ENCODE measurements at places on chromosomes 16 and 17.

GRCh38 chr16:10637337-10638037, 57.1 kb upstream of the EMP2 start:
- DNase-seq: no peak

- DNase-seq: no peak
Measured at GRCh38 chr16:86965840-86966550, 351.2 kb downstream of the C16orf95 start.

DNA sequence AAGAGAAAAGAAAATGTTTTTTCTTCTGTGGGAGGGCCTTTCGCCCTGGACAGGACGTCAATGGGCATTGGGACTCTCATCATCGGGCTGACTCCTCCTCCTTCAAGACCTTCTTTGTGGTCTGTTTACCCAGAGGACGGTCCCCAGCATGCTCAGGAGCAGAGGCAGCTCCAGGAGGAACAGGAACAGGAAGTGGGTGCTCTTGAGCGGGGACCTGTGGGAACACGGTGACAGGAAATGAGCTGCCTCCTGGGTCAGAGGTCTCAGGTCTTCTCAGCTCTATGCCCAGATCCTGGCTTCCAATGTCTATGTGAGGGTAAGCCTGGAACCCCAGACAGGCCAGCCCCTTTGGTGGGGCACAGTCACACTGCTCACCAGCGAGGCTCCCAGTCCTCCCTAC, 12.2 kb downstream of the CD300LD start:
- no peak for DNase-seq

- DNase-seq: no peak
Measured at GRCh38 chr17:49549311-49549605, 26.4 kb upstream of the NXPH3 start.

DNA sequence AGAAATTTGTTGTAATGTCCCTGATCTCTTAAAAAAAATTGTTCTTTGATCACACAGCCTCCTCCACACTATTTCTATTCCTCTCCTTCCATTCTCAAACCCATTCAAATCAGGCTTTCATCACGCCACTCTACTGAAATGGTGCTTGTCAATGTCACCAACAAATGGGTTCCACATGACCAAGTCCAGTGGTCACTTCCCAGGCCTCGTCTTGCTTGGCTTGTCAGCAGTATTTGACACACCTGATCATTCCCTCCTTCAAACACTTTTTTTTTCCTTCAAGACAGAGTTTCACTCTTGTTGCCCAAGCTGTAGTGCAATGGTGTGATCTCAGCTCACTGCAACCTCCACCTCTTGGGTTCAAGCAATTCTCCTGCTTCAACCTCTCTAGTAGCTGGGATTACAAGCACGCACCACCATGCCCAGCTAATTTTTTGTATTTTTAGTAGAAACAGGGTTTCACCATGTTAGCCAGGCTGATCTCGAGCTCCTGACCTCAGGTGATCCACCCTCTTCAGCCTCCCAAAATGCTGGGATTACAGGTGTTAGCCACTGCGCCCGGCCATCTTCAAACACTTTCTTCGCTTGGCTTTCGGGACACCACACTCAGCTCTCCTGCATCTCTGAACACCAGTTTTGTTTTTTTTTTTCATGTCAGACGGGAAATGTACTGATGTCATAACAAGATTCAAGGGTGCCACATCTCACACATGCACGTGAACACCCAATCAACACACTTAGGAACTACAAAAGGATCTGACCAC, 18.3 kb downstream of the NQO1 start:
- DNase-seq: no peak

DNA sequence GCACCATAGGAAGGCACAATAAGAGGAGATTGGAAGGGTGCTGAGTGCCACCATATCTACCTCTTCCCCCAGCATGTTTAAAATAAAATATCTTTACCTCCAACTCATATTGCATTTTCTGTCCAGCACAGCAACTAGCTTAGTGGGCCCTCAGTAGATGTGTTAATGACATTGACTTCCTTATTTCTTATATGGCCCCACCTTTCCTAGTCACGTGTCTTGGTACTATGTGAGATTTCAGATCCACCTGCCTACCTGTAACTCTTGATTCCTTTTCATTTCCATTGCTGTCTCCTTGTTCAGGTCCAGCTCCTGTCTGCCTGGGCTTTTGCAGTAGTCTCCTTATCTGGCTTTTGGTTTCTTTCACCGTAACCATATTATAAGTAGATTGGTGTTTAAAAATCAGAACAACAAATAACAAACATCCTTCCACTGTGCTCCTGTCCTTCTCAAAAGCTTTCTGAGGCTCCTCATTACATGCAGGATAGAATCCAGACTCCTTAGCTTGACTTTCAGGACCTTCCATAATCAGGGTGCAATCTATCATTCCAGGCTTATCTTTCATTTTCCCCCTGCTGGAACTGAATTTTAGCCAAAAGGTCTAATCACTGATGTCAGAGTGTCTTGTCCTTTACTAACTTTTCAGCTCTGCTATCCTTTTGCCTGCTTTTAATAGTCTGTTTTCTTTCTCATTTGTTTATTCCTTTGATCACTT, 71.3 kb downstream of the FTO start:
- no peak for DNase-seq

GRCh38 chr16:71295950-71296349, 6.7 kb upstream of the CMTR2 start:
- no peak for DNase-seq

DNA sequence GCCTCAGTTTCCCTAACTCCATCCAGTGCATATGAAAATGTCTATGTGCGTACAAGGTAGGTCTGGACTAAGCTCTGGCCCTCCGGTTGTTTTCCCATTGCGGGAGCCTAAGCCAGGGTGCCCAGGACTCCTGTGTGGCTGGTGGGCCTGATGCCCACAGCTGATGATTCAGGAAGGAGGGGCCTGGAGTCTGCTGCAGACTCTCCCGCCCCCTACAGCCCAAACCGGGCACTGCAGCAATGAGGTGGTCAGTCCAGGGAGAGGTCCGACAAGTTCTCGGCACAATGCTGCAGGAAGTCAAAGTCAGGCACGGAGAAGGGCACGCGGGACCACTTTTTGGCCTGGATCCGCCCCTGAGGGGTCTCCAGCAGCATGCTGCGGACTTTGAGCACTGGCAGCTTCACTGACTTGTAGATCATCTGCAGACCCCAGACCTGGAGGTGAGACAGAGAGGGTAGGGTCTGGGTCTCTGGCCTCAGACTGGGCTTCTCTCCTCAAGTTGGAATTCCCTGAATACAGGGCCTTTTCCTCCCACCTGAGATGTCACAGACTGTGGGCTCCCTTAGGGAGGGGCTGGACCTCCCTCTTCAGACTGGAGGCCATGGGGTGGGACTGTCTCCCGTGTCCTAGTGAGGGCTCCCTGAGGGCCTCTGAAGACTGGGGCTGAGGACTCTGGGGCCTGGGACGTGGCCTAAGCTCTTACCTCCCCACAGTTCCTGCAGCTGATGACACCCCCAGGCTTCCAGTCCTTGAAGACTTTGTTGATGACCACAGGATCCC, 3.4 kb upstream of the ZNF385C start:
- peak; percentile 13 for DNase-seq

- no peak for DNase-seq
Measured at GRCh38 chr17:78506454-78507309, 70.5 kb downstream of the DNAH17 start.

DNA sequence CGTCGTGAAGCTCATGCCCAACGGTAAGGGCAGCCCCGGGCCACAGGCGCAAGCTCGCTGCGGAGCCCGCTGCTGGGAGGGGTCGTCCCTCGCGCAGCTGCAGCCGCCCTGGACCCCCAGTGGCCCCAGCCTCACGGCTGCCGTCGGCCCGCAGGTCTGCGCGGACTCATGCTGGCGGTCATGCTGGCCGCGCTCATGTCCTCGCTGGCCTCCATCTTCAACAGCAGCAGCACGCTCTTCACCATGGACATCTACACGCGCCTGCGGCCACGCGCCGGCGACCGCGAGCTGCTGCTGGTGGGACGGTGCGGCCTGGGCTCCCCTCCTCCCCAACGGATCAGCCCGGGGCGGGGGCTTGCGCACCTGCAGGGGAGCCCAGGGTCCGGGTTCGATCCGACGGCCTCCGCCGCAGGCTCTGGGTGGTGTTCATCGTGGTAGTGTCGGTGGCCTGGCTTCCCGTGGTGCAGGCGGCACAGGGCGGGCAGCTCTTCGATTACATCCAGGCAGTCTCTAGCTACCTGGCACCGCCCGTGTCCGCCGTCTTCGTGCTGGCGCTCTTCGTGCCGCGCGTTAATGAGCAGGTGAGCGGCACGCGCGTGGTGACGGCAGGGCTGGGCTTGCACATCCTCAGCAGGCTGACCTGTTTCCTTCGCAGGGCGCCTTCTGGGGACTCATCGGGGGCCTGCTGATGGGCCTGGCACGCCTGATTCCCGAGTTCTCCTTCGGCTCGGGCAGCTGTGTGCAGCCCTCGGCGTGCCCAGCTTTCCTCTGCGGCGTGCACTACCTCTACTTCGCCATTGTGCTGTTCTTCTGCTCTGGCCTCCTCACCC, 5.8 kb downstream of the SLC5A2 start:
- no peak for DNase-seq

GRCh38 chr16:52578007-52578828, 31.3 kb upstream of the TOX3 start:
- DNase-seq: peak; percentile 45

GRCh38 chr17:5770441-5771270, 186.3 kb upstream of the NLRP1 start:
- DNase-seq: peak; percentile 84

DNA sequence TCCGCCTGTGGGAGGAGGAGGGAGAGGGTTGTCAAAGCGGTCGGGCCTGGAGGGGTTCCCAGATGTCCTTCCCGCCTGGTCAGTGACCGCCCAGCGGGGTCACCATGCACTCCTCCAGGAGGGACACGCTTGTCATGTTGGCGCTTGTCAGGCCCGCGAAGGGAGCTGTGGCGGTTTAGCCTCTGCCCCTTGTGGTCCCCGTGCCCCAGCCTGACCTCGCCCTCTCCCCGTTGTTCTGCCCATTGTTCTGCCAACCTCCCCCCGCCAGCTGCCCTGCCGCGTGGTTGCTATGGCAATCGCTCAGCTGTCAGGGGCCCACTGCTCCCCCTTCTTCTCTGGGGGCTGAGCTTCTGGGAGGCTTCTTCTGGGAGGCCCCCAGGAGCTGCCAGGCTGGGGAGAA, 146.4 kb upstream of the CIBAR2 start:
- DNase-seq: no peak

GRCh38 chr16:85029981-85030401, 2.4 kb downstream of the KIAA0513 start:
- DNase-seq: no peak

GRCh38 chr16:86383488-86384262, 126.7 kb upstream of the FOXF1 start:
- no peak for DNase-seq

GRCh38 chr16:50747207-50747956, 5.5 kb downstream of the CYLD start:
- no peak for DNase-seq

DNA sequence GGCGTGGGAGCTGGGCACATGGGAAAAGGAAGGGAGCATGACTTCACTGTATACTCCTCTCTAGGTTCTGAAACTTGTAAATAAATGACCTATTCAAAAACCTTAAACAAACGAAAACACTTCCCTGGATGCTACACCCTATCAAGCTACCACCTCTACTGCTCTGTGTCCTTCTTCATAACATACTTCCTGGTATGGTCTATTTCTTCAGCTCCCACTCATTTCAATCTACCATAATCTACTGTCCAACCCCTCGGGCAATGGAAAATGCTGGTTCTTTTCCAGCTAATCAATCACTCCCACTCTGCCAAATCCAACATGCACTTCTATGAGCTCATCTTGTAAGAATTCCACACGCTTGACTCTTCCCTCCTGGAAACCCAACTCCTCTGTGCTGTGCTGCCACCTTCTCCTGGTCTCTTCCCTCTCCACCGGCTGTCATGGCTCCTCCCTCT, 42.4 kb downstream of the AMFR start:
- DNase-seq: no peak

DNA sequence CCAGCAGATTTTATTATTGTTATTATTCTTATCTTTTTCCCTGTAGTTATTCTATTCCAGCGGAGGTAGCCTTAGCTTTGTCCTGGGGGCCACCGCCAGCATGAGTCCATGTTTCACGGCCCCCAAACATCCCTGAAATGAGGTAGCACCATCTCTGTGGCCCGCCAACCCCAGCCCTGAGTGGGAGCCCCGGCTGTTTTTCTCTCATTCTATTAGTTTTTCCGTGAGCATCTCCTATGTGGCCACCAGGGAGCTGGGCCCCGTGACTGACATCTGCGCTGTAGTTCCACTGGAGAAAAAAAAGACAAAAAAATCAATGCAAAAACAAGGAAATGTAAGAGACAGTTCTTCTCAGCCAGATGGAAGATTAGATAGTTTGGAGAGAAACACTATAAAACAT, 43.5 kb upstream of the IL34 start:
- no peak for DNase-seq

DNA sequence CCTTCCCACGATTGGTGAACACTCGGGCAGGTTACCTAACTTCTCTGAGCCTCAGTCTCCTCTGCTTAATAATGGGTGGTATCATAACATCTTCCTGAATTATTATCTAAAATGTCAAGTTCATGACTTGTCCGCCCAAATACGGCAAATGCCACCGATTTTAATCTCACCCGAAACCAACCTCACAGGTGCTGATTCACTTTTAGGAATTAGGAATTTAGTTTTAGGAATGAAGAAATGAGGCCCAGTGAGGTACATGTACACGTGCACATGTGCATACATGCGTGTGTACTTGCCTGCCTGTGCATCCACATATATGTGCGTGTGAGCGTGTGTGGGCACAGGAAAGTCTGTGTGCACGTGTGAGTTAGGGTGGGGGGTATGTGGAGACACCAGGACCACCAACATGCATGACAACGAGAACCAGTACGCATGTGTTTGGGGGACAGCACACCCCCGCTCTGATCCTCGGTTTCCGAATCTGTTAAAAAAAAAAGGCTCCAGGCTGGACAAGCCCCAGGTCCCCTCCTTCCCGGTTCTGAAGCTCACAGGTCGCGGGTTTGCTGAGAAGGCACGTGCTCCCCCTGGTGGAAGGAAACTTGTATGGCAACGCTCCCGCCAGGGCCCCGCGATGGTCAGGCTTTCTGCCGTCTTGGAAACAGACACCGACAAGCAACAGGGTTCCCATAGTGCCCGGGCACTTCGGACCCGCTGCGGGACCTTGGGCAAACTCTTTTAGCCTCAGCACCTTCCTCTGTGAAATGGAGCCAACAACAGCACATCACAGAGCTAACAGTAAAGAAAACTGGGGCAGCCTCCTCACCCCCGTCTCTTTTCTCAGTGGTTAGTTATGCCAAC, 219.2 kb downstream of the RBFOX3 start:
- DNase-seq: peak; percentile 16
